ENCODE measurements at places on chromosomes 11 and 22.

- no peaks in the 10 kb centered on the region for H3K27me3 ChIP-seq
- H3K27ac ChIP-seq, result no peak overlapping the region
- H3K4me3 ChIP-seq, result no peak overlapping the region
- no peaks in the 10 kb centered on the region for H3K36me3 ChIP-seq
- no peak for DNase-seq
These were observed 17.1 kb upstream of the EIF3M start for GRCh38 chr11:32566517-32566916.

GRCh38 chr22:29314537-29315285 is 786 bp downstream of the RASL10A start:
- peaks cover 34% of the 10 kb centered on the region for H3K4me1 ChIP-seq
- no peak for DNase-seq
- no peaks in the 10 kb centered on the region for H3K36me3 ChIP-seq
- no peak overlapping the region for H3K27ac ChIP-seq

DNA sequence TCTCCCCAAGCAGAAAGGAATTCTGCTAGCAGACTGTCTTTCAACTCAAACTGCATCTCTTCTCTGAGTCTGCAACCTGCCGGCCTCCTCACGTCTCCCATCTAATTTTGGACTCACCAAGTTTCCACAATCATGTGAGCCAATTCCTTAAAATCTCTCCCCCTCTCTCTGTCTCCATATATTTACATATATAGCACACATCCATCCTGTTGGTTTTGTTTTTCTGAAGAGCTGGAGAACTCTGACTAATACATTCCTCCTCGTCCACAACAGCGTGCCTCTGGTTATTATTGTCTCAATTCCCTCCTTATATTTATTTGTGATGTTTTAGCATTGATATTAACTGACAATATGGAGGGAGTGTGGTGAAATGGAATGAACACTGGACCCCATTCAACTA is 29.6 kb upstream of the FJX1 start:
- H3K27ac ChIP-seq, result no peak overlapping the region
- DNase-seq, result no peak
- peaks cover 9% of the 10 kb centered on the region for H3K27me3 ChIP-seq
- H3K36me3 ChIP-seq, result no peaks in the 10 kb centered on the region

GRCh38 chr11:113673550-113674396 is 32.3 kb downstream of the TMPRSS5 start:
- H3K27ac ChIP-seq, result no peak overlapping the region
- H3K4me3 ChIP-seq, result no peak overlapping the region
- no peaks in the 10 kb centered on the region for H3K4me1 ChIP-seq
- DNase-seq, result no peak
